Retinal pigment epithelial cell (primary cell): ENCODE measurements at places on chromosomes 3 and 15.

GRCh38 chr3:140234256-140234655 lies 299.3 kb downstream of the CLSTN2 start:
- DNase-seq, result no peak

GRCh38 chr15:79170256-79170664 lies 79.7 kb upstream of the RASGRF1 start:
- peak; percentile 27 for DNase-seq

DNA sequence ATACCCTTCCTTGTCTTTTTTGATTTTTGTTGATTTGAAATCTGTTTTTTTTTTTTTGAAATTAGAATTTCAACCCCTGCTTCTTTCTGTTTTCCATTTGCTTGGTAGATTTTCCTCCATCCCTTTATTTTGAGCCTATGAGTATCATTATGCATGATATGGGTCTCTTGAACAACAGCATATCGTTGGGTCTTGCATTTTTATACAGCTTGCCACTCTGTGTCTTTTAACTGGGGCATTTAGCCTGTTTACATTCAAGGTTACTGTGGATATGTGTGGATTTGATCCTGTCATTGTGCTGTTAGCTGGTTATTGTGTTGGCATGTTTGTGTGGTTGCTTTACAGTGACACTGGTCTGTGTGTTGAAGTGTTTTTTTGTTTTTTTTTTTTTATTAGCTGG lies 99.7 kb upstream of the P3H2 start:
- no peak for DNase-seq

GRCh38 chr3:129313415-129313664 lies 34.7 kb downstream of the HMCES start:
- no peak for DNase-seq

DNA sequence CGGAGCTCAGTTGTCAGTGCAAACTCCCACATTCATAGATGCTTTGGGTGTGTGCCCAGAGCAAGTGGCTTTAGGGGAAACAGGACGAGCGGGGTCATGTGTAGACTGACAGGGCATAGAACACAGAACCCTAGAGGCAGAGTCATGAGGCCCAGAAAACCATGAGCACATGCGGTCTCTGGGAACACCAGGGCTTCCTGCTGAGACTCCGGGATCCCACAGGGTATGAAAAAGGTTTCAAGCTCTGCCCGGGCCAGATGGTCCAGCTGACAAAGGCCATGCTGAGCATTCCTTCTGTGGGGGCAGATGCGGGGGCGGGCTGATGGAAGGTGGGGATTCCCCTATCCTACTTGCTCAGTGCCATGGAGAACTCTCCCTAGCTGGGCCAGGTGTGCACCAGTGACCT lies 44.8 kb downstream of the ROPN1B start:
- DNase-seq, result no peak

- DNase-seq, result no peak
Measured at GRCh38 chr3:16378415-16378814, 113.4 kb downstream of the OXNAD1 start.

- DNase-seq, result peak; percentile 27
Measured at GRCh38 chr3:179071323-179072099, at the start of gene ZMAT3. TSS of gene ZMAT3 (minus strand) at chr3:179071809. CDS start at chr3:179067752, 4,057 bp downstream.

DNA sequence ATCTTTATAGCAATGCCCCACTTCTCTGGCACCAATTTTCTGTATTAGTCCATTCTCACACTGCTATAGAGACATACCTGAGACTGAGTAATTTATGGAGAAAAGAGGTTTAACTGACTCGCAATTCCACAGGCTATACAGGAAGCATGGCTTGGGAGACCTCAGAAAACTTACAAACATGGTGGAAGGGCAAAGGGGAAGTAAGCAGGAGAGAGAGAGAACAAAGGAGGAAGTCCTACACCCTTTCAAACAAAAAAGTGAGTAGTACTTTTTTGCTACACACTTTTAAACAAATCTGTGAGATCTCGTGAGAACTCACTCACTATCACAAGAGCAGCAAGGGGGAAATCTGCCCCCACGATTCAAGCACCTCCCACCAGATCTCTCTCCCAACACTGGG lies 67.8 kb upstream of the ZBED2 start:
- no peak for DNase-seq

- DNase-seq, result no peak
Measured at GRCh38 chr3:111675846-111676210, 80.7 kb upstream of the ZBED2 start.

GRCh38 chr15:52421029-52421428 lies 107.7 kb downstream of the MYO5A start:
- DNase-seq, result no peak

DNA sequence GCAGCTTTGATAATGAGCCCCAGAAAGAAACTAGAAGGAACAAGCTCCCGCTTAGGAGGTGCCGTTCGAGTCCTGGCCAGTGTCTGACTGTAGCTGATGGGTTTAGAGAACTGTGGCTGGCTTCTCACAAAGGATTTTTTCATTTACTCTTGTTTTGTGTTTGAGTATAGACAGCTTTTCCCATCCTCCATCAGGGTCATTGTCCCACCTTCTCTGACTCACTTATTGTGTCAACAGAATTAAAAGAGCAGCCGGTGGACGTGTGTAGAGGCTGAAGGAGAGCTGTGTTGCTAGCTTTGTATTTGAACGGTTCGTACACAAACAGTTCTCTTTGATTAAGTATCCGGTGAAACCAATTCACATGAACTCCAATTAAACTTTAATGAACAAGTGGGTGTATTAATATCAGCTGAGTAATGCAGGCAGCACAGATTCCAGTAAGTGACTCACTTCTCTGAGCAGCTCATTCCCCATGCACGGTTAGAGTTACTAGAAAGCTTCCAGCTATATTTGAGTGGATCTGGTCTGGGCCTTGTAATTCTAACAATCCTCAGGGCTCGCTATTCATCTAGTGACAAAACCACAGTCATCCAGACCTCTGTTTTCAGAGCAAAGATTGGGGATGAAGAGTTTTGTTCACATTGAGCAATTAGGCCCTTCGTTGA lies 141.0 kb downstream of the LPP start:
- DNase-seq, result peak; percentile 97

DNA sequence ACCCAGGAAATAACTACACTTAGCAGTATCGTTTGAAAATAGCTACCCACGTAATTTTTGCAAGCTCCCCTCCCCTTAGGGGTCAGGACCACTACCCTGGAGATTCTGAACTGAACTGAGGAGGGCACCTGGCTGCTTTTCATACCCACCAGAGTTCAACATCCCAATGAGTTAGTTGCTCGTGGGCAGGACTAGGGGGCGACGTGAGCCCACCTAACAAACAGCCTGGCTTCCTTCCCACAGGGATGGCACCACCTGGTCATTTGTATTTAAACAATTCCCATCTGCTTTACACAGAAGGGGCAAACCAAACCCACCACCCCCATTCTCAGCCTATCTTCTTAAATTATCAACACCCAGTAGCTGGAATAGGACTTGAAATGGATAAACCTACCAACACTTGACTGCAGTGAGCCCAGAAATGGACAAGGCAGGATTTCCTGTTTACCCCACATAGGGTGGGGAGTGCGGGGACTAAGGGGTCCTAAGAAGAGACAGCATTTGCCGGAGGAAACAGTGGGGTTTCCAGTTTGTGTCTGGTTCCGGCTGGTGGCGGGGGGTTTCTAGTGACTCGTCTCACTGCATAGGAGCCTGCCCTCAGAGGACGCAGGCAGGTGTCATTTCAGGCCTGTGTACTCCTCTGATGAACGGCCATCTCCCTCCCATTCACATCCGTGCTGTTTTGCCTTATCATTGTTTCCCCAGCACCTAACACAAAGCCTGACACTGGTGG lies 11.6 kb upstream of the VGLL4 start:
- no peak for DNase-seq

DNA sequence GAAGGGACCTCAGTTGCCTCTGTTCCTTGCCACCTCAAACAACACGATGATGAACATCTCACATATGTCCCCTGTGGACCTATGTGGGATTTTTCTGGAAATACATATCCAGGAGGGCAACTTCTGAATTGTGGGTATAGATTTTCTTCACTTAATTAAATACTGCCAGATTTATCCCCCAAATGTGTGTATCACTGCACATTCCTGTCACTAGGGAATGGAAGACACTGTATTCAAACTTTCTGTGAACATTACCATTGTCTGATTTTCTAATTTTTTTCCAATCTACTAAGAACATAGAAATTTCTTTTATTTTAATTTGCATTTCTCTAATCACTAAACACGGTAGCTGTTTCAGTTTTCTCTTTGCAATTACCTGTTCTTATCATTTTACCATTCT lies 102.0 kb upstream of the MRPS22 start:
- no peak for DNase-seq

- DNase-seq, result no peak
Measured at GRCh38 chr3:71672807-71673206, 52.4 kb downstream of the EIF4E3 start.

DNA sequence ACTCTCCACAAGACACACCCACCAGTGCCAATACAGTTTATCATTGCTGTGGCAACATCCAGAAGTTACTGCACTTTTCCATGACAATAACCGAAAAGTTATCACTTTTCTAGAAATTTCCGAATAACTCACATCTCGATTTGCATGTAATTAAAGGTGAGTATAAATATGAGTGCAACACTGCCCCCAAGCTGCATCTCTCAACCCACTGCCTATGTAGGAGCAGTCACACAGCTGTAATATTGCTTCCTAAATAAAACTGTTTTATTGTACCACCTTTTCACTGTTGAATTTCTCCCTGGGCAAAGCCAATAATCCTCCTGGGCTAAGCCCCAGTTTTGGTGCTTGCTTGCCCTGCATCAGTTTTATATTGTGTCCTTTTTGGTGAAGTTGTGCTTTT lies 601.0 kb upstream of the EPHA6 start:
- no peak for DNase-seq

- DNase-seq, result no peak
Measured at GRCh38 chr3:23926736-23927135, 9.8 kb downstream of the RPL15 start.

- no peak for DNase-seq
Measured at GRCh38 chr3:87045473-87045872, 54.5 kb upstream of the VGLL3 start.

GRCh38 chr15:68980786-68981185 lies 33.7 kb upstream of the NOX5 start:
- DNase-seq, result no peak

DNA sequence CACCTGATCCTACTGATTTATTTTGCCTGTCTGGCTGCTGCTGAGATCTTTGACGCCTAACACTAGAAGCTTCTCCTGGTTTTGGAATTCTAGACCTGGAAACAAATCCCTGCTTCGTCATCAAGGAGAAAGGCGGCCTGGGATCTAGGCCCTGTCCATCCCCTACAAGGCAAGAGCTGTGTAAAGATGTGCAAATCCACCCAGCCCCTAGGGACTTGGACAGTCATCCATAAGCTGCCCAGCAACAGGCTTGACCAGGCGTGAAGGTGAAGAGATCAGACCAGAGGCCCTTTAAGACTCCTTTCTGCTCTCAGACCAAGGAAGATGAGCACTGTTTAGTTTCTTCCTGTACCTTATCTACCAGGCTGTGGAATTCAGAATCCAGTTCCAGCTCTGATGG lies 32.2 kb downstream of the SLC41A3 start:
- DNase-seq, result no peak

- no peak for DNase-seq
Measured at GRCh38 chr15:35842631-35843030, 296.7 kb upstream of the DPH6 start.

DNA sequence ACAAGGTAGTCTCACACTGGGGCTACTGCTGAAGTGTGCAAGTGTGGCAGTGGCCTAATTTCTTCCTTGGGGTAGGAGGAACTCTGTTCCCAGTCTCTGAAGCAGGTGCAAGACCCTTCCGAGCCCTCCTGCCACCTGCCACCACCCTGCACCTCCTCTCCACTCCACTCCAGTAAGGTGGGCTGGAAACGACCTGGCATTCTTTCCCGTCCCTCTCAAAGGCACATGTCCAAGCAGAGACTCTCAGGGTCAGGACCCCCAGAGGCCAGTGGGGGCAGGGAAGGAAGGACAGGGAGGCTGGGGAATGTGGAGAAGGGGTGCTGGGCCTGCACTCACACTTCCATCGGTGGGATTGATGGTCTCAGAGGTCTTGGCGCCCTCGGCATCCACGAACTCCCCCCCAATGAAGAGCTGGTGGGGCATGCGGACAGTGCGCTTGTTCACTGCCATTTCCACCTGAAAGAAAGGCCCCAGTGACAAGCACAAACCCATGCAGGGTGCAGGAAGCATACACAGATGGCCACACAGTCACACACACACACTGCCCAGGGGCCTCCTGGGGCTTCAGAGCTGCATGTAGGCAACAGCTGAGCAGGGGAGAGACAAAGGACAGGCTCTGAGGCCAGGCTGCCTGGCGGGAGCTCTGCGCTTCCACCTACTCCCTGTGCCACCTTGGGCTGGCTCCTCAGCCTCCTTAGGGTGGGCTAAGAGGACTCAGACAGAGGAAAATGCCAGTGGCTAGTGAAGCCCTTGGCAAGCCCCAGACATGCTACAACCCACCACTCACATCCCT lies 43.8 kb downstream of the ALDH1L1 start:
- no peak for DNase-seq

DNA sequence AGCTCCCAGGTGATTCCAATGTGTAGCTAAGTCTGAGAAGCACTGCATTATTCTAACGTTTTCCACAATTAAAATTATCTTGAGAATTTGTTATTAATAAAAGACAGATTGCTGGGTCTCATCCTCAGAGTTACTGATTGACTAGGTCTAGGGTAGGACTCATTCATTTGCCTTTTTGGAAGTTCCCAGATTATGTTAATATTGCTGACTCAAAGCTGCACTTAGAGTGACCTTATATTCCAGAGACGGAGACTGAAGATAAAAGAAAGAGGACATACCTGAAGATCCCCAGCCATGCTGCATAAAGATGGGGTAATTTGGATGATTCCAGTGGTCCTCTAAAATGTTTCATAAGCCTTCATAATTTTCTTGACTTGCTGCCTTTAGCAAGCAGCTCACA lies 81.8 kb downstream of the PLSCR2 start:
- no peak for DNase-seq

DNA sequence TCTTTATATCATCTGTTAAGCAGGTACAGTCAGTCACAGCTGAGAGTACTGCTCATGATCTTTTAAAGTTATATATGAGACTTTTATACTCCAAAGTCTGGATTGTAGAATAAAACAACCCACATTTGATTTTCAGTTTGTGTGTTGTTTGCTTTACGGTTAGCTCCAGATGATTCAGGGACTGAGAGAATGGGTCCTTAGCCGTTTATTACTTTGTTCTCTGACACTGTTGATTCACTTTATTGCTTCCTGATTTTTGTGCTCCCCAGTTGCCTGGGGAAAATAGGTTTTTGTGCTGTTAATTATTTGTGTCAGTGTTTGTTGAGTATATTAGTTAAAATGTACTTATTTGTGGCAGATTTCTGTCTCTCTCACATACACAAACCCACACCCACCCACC lies 8.6 kb upstream of the EBLN2 start:
- no peak for DNase-seq

DNA sequence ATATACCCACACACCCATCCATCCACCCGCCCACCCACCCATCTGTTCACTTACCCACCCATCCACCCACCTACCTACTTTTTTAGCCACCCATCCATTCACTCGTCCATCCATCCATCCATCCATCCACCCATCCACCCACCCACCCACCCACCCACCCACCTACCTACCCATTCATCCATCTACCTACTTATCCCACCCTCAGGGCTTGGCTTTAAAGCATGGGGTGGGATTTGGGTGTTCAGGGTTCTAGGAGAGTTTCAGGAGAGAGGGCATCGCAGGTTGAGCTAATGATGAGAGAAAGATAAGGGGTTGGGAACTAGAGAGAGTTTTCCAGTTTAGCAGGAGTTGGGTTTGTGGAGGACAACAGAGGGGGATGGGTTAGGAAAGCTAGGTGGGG lies 9.7 kb downstream of the FBLN2 start:
- no peak for DNase-seq
